K562 (cell line): ENCODE measurements at places on chromosomes 3 and 15.

DNA sequence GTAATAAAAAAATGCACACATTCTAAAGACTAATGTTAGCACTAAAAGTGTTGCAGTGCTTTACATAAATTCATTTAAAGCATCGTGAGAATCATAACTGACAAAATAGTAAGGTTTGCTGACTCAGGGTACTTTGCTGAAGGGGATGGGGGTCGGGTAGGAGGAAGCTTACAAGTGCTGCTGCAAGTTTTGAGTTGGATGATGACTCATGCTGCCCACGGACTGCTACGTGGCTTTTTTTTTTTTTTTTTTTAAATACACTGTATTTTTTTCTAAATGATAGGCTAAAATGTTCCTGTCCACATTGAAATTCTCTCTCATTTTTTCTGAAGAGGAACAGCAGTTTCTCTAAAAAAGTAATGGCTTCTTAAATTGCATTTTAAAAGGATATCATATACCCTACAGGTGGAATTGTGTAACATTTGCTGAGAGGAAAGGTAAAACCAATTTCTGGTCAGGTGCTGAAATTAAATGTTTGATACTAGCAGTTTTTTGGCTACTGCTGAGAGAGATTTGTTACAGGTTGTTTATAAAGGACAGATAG is 2.2 kb downstream of the MAPK6 start:
- peak overlapping the region; percentile 78 for H3K4me3 ChIP-seq
- H3K27me3 ChIP-seq = no peaks in the 10 kb centered on the region
- peaks cover 10% of the 10 kb centered on the region; the same call in 2 of the 3 replicates for H3K36me3 ChIP-seq
- peak overlapping the region; percentile 97 for H3K27ac ChIP-seq
- peaks cover 10% of the 10 kb centered on the region; the same call in 2 of the 3 replicates for H3K4me1 ChIP-seq
- peak; percentile 61 for DNase-seq

GRCh38 chr15:61685534-61685933 is 374.7 kb downstream of the VPS13C start:
- H3K4me3 ChIP-seq = no peak overlapping the region
- no peaks in the 10 kb centered on the region for H3K4me1 ChIP-seq
- DNase-seq = no peak
- H3K27me3 ChIP-seq = no peaks in the 10 kb centered on the region; the same call in 1 of the 2 replicates
- no peak overlapping the region for H3K27ac ChIP-seq

GRCh38 chr3:195140816-195141793 is 129.9 kb downstream of the XXYLT1 start:
- no peaks in the 10 kb centered on the region for H3K27me3 ChIP-seq
- peaks cover 7% of the 10 kb centered on the region; the same call in 1 of the 3 replicates for H3K36me3 ChIP-seq
- peak; percentile 83 for DNase-seq
- peak overlapping the region; percentile 88 for H3K27ac ChIP-seq
- peaks cover 17% of the 10 kb centered on the region for H3K4me1 ChIP-seq
- no peak overlapping the region for H3K4me3 ChIP-seq

DNA sequence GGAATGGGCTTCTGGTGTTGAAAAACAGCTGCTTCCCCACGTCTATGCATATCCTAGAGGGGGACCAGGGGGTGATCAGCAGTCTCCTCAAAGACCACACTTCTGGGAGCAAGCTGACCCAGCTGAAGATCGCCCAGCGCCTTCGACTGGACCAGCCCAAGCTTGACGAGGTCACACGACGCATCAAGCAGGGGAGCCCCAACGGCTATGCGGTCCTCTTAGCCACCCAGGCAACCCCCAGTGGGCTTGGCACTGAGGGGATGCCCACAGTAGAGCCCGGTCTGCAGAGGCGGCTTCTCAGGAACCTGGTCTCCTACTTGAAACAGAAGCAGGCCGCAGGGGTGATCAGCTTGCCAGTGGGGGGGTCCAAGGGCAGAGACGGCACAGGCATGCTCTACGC is 2.5 kb downstream of the RBM15B start:
- H3K27ac ChIP-seq = no peak overlapping the region
- no peak for DNase-seq
- no peaks in the 10 kb centered on the region for H3K27me3 ChIP-seq

DNA sequence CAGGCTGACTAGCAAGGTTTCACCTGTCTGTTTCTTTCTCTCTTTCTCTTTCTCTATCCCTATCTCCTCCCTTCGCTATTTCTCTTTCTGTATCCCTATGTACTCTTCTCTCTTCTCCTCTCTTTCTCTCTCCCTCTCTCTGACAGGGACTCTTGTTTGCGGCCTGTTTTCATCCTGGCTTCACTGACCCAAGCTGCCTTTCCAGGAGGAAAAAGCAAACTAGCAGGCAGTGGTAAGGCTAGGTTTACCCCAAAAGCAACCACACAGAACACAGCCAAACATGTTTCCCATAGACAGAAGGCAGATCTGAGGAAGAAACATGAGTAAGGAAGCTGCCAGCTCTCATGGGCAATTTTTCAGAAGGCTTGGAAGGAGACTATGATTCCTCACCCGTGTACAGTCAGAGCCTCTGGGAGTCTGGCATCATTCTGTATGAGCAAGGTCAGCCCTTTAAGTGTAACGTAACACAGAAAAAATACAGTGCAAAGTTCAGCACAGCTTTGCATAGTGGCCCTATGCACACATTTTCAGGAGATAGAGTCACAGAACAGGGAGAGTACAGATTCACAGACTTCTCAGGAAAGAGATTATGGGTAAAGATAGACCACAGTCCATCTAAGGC is 61.0 kb downstream of the OCA2 start:
- H3K27me3 ChIP-seq = no peaks in the 10 kb centered on the region
- no peaks in the 10 kb centered on the region for H3K4me1 ChIP-seq
- no peak overlapping the region for H3K4me3 ChIP-seq
- H3K27ac ChIP-seq = no peak overlapping the region
- H3K36me3 ChIP-seq = no peaks in the 10 kb centered on the region
- DNase-seq = no peak

- no peaks in the 10 kb centered on the region for H3K4me1 ChIP-seq
- H3K4me3 ChIP-seq = no peak overlapping the region
- H3K27ac ChIP-seq = no peak overlapping the region
These were observed 138.4 kb downstream of the ATG7 start for GRCh38 chr3:11410564-11410963.
